ENCODE measurements at places on chromosomes 7 and 10.

DNA sequence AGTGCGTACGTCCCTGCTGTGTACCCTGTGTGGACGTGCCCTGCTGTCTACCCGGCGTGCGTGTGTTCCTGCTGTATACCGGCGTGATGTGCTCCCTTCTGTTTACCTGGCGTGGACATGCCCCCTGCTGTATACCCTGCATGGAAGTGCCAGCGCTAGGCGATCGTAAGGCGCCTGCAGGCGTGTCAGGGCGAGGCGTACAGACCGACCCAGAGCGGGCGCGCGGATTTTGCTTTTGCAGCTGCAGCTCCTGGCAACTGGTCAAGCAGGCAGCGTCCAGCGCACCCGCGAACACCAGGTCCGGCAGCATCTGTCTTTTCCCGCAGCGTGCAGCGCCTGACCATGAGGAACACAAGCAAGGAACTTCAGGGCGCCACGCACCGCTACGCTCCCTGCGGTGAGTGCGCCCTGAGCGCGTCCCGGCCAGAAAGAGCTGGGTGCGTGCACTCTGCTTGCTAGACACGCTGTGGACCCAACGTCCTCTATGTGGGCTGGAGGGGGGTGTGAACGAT, 680 bp downstream of the C7orf57 start:
- no peak for DNase-seq

- DNase-seq, result no peak
These were observed 106.5 kb upstream of the ANK3 start for GRCh38 chr10:60496181-60496580.

DNA sequence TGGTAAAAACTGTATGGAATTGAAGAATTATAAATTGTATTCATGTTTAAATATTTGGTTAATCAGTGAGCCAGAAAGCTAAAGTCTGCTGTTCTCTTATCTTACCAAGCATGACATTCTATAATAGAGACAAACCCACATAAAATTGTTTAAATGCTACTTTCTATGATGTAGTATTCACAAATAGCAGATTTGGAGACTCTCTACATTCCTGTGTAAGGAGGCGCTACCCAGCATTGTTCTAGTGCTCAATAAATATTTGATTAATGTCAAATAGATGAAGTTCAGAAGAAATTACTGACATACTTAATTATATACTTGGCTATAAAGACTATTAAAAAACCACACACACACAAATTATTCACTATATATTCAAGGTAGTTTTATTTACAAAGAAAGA, 49.8 kb downstream of the DOCK4 start:
- DNase-seq, result no peak

DNA sequence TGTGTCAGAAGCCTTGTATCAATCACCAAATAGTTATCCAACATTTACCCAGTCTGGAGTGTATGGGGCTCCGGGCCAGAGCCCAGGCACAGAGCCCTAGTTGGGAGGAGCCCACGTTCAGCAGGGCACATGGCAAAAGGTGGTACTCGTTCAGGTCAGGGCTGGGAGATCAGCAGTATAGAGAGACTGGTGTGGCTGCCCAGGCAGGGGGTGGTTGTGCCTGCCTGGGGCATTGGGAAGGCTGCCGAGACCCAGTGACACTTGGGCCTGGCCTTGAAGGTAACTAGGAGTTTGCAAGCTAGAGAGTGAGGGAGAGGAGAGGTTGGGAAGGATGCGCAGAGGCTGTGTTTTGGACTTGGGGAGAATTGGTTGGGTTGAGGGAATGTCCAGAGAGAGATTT, 48.9 kb upstream of the IGFBP3 start:
- DNase-seq, result no peak

DNA sequence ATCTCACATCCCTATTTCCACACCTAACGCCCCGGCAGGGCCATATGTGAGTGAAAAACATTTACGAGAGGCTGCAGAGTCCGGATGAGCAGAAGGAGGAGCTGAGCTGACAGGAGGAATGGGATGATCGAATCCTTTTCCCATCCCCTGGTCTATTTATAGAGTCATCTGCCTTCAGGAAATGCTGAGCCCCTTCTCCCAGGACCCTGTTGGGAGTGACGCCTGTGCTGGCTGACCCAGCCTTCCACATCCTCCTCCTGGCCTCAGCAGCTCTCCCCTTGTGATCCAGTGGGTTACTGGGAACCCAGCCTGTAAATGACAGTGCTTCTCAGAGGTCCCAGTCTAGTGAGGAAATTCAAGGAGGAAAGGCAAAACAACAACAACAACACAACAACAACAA, 16.6 kb downstream of the DENND2A start:
- DNase-seq, result no peak

Data from NCI-H2029 treated with DMSO at 0.1 percent for 48 hours (cell line).